Suprapubic skin (tissue), 4 donors: ENCODE measurements at places on chromosomes 4 and X.

DNA sequence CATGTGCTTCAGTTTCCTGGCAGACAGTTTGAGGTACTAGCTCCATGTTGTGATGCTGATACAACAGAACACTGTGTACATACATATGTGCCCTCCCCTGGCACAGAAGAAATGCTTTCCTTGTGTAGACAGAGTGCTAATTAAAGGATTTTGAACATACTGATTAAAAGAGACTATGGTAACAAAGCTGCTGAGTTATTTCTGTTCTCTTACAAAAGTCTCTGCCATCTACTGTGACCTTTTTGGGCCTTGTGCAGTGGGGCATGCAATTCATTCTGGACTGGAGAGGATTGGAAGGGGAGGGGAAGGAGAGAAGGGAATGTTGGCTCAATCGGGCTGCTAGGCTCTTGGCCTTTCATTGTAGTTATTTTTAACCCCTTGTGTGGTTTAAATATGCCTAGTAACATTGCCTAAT is 6.0 kb downstream of the PDLIM5 start:
- no peak for DNase-seq

GRCh38 chrX:39675162-39675553 is 422.6 kb downstream of the BCOR start:
- no peak for DNase-seq

DNA sequence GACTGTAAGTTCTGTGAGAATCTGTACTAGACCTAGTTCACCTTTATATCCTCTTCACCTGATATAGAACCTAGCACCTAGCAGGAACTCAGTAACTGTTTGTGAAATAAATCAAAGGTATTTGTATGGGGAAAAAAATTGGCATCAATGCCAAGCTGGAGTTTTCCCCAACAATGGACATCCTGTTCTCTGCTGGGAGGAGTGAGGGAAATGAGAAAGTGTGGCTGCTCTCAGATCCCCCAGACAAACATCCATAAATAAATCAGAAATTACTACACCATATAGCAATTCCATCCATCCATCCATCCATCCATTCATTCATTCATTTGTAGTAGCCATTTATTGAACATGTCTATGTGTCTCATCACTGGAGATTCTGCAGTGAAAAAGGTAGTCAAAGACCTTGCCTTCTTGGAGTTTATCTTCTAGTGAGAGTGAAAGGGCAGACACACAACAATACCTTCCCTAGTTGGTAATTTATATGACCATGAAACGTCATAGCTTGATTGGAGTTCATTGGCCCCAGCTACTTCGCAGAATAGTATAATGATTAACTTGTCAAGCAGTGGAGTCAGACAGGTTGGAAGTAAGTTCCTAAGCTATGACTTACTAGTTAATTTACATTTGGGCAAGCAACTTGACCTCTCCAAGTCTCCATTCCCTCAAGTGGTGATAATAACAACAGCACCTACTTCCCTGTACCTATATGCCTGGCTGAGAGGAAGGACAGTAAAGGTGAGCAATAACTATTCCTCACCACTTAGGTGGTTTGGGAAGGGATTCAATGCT is 98.7 kb upstream of the KIT start:
- DNase-seq = no peak

GRCh38 chr4:18938343-18939099 is 917.0 kb upstream of the LCORL start:
- DNase-seq = no peak

- DNase-seq = no peak
Observed at GRCh38 chr4:54337009-54337408, 107.9 kb downstream of the PDGFRA start.

DNA sequence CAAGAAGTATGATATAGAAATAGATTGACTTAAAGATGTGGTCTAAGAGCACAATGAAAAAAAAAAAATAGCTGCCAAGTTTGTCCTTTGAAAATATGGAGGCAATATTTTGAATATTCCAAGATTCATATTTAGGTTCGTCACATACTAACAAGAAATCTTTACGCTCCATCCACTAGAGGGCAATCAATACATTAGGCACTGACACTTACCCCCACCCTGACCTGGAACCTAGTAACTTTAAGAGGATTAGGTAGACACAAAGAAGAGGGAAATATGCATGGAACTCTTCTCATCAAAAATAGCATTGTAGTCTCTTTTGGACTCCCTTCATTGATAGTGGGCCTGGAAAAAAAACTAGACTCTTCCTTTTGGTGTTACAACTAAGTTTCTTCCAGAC is 1108.1 kb downstream of the PCDH19 start:
- DNase-seq = no peak

DNA sequence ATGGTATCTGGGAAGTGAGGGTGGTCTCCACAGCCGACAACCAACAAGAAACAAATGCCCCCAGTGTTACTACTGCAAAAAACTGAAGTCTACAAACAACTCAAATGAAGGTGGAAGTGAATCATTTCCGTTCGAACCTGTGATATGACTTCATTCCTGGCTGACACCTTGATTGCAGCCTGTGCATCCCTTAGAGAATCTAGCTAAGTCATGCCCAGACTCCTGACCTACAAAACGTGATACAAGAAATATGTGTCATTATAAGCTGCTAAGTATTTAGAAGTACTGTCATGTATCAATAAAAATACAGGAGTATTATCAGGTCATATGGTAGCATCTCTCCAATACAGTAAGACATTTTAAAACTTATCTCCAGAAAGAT is 959.7 kb upstream of the LCORL start:
- DNase-seq = no peak

DNA sequence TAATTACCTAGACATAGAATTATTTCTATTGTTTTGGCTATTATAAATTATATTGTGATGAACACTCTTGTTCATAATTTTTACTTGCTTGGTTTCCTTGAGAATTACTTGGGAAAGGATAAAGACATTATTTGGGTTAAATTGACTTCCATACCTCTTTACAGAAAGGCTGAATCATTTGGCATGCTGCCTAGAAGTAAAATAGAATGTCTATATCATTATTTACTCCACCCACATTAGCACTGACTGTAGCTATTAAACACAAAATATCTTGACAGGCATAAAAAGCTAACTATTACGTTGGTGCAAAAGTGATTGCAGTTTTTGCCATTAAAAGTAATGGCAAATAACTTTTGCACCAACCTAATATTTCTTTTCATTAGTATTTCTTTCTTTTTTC is 29.7 kb upstream of the ADH6 start:
- DNase-seq = no peak

DNA sequence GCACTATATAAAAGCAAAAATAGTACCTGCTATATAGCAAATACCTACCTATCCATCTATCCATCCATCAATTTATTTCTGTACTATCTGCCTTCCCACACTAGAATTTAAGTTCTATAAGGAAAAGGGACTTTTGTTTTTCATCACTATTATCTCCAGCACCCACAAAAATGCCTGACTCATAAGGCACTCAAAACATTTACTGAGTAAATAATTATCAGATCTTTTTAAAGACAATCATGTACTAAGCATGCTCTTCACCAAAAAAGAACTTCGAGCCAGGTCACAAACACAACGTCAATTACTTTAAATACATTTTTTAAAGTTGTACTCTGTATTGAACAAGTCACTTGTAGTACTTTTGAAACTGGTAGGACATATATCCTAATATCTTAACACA is 119.9 kb downstream of the FBXW7 start:
- DNase-seq = no peak
